Chondrocyte (in vitro differentiated cells): ENCODE measurements at places on chromosomes 2 and 18. TPM values are rescaled to one million over a fixed set of nuclear protein-coding genes. Genes with fewer than 3 reads are reported as not detected.
A peak's percentile ranks its signal among the peaks of the same experiment; 100 is the strongest.

The SALL3 gene
- not detected in 3 replicates for total RNA-seq

The KLHL29 gene
- total RNA-seq: 8.0 to 9.0 TPM (median 8.0 TPM) in 3 replicates

The TTC31 gene
- 17.4 to 25.4 TPM (median 18.1 TPM) in 3 replicates for total RNA-seq

The COBLL1 gene
- total RNA-seq: 37.9 to 43.7 TPM (median 40.2 TPM) in 3 replicates

GRCh38 chr2:263774-264492 lies at the start of gene SH3YL1:
Gene SH3YL1, minus strand, starts transcription at chr2:264032. Its CDS starts 48 bp downstream, at chr2:263984.
- peak within 1 kb of the TSS; percentile 92 for H3K4me3 ChIP-seq
- H3K4me1 ChIP-seq: peaks cover 49% of the 10 kb centered on the region
- peaks cover 8% of the 10 kb centered on the region for H3K36me3 ChIP-seq
- peak within 1 kb of the TSS; percentile 96 for H3K27ac ChIP-seq
- DNase-seq: peak; percentile 87
- H3K27me3 ChIP-seq: no peaks in the 10 kb centered on the region

GRCh38 chr2:101063352-101064124 lies 61.4 kb downstream of the RPL31 start:
- H3K27me3 ChIP-seq: no peaks in the 10 kb centered on the region
- no peak for DNase-seq
- H3K36me3 ChIP-seq: no peaks in the 10 kb centered on the region
- peaks cover 50% of the 10 kb centered on the region for H3K4me1 ChIP-seq
- H3K27ac ChIP-seq: peak overlapping the region; percentile 71
- H3K4me3 ChIP-seq: peak overlapping the region; percentile 7

The TMBIM1 gene
- 69.6 to 100 TPM (median 96.1 TPM) in 3 replicates for total RNA-seq

The PLEK gene
- 0.15 TPM in 1 of 3 replicates, not detected in the others for total RNA-seq

The GRB14 gene
- total RNA-seq: 1.1 to 2.4 TPM (median 1.2 TPM) in 3 replicates

DNA sequence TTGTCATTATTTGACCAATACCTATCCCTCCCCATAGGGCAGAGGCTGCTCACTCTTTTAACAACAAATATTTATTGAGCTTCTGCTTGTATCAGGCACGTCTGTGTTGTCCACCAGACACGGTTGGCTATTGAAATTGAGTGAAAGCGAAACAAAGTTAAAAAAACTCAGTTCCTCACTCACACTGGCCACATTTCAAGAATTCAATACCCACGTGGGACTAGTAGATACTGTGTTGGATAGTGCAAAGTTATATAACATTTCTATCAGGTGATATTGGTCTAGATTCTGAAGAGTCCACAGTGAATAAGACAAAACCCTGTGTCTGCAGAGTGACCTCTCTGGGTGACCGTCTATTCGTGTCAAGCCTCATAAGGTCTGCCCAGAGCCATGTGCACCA lies 43.9 kb upstream of the GALR1 start:
- no peak for DNase-seq
- H3K4me1 ChIP-seq: peaks cover 37% of the 10 kb centered on the region
- H3K4me3 ChIP-seq: no peak overlapping the region
- H3K36me3 ChIP-seq: no peaks in the 10 kb centered on the region
- no peak overlapping the region for H3K27ac ChIP-seq

DNA sequence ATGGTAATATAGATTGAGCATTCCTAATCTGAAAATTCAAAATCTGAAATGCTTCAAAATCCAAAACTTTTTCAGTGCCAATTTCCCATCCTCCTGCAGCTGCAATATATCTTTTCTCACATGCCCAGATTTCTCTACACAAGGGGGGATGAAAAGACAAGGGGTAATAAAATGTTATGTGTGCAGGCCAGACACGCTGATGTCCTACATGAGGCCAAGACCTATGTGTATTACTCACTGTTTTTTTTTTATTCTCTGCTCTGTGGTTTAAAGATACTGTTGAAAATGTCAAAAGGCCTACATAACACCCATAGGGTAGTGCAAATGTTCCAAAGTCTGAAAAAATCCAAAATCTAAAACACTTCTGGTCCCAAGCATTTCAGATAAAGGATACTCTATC lies 41.2 kb upstream of the CWC22 start:
- H3K36me3 ChIP-seq: peaks cover 8% of the 10 kb centered on the region
- peak overlapping the region; percentile 95 for H3K27ac ChIP-seq
- H3K27me3 ChIP-seq: no peaks in the 10 kb centered on the region
- H3K4me1 ChIP-seq: peaks cover 59% of the 10 kb centered on the region

GRCh38 chr18:74654638-74655037 lies 57.0 kb downstream of the ZNF407 start:
- H3K27ac ChIP-seq: no peak overlapping the region
- no peak for DNase-seq
- no peak overlapping the region for H3K4me3 ChIP-seq

DNA sequence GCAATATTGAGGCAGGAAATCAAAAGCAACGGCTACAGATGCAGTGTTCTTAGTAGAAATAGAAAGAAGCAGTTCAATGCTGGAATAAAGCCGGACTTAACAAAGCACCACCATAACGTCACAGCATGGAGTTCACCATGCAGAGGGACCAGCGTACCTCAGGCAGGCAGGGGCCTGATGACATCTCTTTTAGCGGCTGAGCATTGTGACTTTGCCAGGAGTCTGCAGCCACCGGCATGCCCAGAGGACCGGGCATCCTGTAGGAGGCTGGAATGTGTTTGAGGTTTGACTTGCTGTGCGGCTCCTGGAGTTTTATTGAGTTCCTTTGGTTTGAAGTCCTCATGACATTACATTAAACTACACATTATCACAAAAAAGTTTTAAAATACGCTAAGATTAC lies 139.8 kb downstream of the UXS1 start:
- no peak overlapping the region for H3K4me3 ChIP-seq
- no peak overlapping the region for H3K27ac ChIP-seq
- H3K36me3 ChIP-seq: no peaks in the 10 kb centered on the region
- DNase-seq: no peak
- peaks cover 10% of the 10 kb centered on the region for H3K27me3 ChIP-seq

GRCh38 chr2:132564065-132564464 lies 105.9 kb downstream of the LYPD1 start:
- no peak overlapping the region for H3K4me3 ChIP-seq
- peaks cover 9% of the 10 kb centered on the region for H3K27me3 ChIP-seq

GRCh38 chr2:226440127-226440918 lies 359.3 kb downstream of the IRS1 start:
- H3K4me1 ChIP-seq: peaks cover 25% of the 10 kb centered on the region
- DNase-seq: no peak
- no peaks in the 10 kb centered on the region for H3K27me3 ChIP-seq
- H3K4me3 ChIP-seq: no peak overlapping the region
- no peaks in the 10 kb centered on the region for H3K36me3 ChIP-seq
- H3K27ac ChIP-seq: peak overlapping the region; percentile 22

The ASTL gene
- not detected in 3 replicates for total RNA-seq

The NPPC gene
- total RNA-seq: not detected in 3 replicates

- H3K36me3 ChIP-seq: peaks cover 2% of the 10 kb centered on the region
- H3K4me1 ChIP-seq: peaks cover 50% of the 10 kb centered on the region
- no peak for DNase-seq
- H3K4me3 ChIP-seq: no peak overlapping the region
These were observed 3.0 kb downstream of the TTC32 start for GRCh38 chr2:19898592-19899329.

- H3K4me3 ChIP-seq: no peak overlapping the region
- no peaks in the 10 kb centered on the region for H3K27me3 ChIP-seq
- no peak for DNase-seq
These were observed 34.9 kb upstream of the CCNT2 start for GRCh38 chr2:134883552-134884293.

DNA sequence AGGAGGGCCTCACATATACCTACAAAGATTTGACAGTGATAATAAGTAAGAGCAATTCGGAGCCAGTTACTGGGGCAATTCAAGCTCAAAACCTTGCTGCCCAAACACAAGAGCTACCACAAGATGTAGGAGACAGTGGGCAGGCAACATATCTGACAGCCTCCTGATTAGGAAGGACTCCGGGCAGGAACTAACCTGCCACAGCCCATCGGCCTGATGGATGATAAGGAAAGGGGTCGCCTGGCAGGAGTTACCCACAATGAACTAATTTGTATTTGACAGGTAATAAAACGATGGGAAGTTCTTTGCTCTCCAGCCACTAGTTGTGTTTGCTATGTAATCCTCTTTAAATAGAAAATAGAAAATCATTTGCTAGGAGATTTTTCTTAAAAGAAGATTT lies 100.2 kb downstream of the ARHGAP15 start:
- no peak overlapping the region for H3K27ac ChIP-seq
- H3K4me3 ChIP-seq: no peak overlapping the region
- DNase-seq: no peak
- peaks cover 4% of the 10 kb centered on the region for H3K36me3 ChIP-seq

The REG3G gene
- total RNA-seq: not detected in 3 replicates

- no peaks in the 10 kb centered on the region for H3K27me3 ChIP-seq
- no peaks in the 10 kb centered on the region for H3K36me3 ChIP-seq
- H3K4me3 ChIP-seq: no peak overlapping the region
- no peak for DNase-seq
These were observed 84.7 kb upstream of the ST6GAL2 start for GRCh38 chr2:106970471-106971261.

GRCh38 chr2:69964353-69964841 lies 3.0 kb upstream of the ASPRV1 start:
- H3K4me3 ChIP-seq: no peak overlapping the region
- H3K4me1 ChIP-seq: peaks cover 7% of the 10 kb centered on the region
- peaks cover 5% of the 10 kb centered on the region for H3K27me3 ChIP-seq
- no peak for DNase-seq
- no peak overlapping the region for H3K27ac ChIP-seq
- no peaks in the 10 kb centered on the region for H3K36me3 ChIP-seq

- no peak overlapping the region for H3K4me3 ChIP-seq
- H3K4me1 ChIP-seq: peaks cover 61% of the 10 kb centered on the region
- DNase-seq: no peak
- no peaks in the 10 kb centered on the region for H3K27me3 ChIP-seq
- no peak overlapping the region for H3K27ac ChIP-seq
These were observed 3.5 kb downstream of the PTPN2 start for GRCh38 chr18:12880541-12880910.

DNA sequence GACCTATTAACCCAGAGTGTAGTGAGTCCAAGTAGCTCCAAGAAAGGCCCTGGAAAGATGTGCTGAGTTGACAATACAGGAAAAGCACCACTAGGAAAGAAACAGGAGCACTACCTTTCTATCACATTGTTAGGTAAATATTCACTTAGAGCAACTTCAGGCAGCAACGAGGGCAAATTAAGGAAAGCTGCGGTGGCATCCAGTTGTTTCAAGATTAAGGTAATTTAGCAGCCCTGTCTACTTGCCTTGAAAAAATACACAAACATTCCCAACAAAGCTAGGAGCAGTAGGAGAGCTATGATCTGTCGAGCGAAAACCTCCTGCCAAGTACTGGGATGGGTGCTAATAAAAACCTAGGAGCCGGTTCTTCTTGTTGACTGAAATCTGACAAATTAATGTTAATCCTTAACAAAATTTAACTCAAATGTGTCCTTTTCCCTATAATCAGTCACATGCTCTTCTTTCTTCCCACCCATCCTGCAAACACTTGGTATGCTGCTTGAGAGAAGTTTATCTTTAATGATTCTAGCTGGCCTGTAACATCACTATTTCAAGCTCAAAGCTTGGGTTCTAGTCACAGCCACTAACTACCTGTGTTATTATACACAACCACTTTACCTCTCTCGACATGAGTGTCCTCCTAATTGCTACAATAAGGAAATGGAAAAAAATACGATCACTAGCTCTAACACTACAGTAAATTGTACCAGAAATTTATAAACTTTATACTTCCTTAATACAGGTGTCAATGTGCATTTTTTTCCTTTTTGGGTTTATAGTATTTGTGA lies 2.0 kb downstream of the ACAA2 start:
- DNase-seq: no peak
- H3K27me3 ChIP-seq: no peaks in the 10 kb centered on the region
- peaks cover 32% of the 10 kb centered on the region for H3K4me1 ChIP-seq

The UGT1A5 gene
- total RNA-seq: not detected in 3 replicates

DNA sequence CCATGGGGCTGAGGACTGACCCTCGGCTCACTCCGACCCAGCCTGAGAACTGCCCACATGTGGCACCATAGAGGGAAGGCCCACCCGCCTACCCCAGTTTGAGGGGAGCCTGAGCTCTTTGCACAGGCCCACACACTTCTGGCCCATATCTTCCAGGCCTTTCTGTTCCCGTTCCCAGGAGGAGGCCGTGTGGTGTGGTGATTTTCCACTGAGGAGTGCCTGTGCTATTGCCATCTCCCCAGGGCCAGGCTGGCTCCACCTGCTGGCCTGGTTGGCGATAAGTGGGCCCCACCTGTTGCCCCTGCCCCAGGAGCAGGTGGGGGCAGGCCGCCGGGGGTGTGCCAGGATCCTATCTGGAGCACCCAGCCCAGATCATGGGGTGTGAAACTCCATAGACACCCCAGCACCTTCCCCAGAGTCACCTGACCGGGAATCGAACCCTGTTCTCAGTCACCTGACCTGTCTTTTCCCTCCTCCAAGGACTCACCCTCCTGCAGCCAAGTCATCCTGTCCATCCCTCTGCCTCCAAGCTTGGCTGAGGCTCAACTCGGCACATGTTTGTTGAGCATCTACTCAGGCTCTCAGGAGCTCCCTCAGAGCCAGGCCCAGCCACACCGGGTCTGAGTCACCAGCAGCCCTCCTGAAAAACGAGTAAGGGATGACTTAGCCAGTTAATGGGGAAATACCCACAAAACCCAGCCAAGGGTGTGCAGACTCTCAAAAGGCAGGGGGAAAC lies 120.1 kb downstream of the CYP26B1 start:
- peak; percentile 78 for DNase-seq
- no peak overlapping the region for H3K27ac ChIP-seq
- H3K4me3 ChIP-seq: no peak overlapping the region

The POMC gene
- not detected in 3 replicates for total RNA-seq

- no peaks in the 10 kb centered on the region for H3K36me3 ChIP-seq
- no peak for DNase-seq
- H3K4me3 ChIP-seq: no peak overlapping the region
These were observed 55.4 kb upstream of the RMP24 start for GRCh38 chr18:35917043-35917442.

- DNase-seq: no peak
- H3K4me1 ChIP-seq: peaks cover 9% of the 10 kb centered on the region
- no peak overlapping the region for H3K27ac ChIP-seq
- no peak overlapping the region for H3K4me3 ChIP-seq
- peaks cover 69% of the 10 kb centered on the region for H3K27me3 ChIP-seq
These were observed 6.7 kb upstream of the ONECUT2 start for GRCh38 chr18:57428221-57429150.

The DNER gene
- not detected in 3 replicates for total RNA-seq

DNA sequence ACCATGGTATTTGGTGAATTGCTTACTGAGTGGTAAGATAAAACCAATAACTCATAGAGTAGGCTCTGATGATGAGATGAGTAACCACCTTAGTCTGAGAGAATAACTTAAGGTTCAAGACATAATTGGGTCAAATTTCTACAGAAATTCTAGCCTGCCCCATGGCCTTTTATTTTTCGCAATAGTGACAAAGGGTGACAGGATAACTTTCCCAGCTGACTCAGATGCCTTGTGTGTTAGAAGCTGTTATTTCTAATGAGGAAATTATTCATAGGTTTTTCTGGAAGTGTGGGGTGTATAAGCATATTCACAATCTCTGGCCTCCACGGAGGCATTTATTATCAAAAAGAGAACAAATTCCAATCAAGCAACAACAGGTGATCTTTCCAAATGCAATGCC lies 159.0 kb downstream of the NUP35 start:
- peaks cover 5% of the 10 kb centered on the region for H3K27me3 ChIP-seq
- H3K36me3 ChIP-seq: no peaks in the 10 kb centered on the region
- H3K4me3 ChIP-seq: no peak overlapping the region
- no peak for DNase-seq

GRCh38 chr2:44804406-44805265 lies 136.9 kb upstream of the SIX3 start:
- H3K4me1 ChIP-seq: peaks cover 10% of the 10 kb centered on the region
- H3K4me3 ChIP-seq: no peak overlapping the region
- peaks cover 88% of the 10 kb centered on the region for H3K27me3 ChIP-seq
- DNase-seq: no peak

The AQP12B gene
- not detected in 3 replicates for total RNA-seq

The GPR39 gene
- 0.20 to 0.31 TPM in 2 of 3 replicates, not detected in the other for total RNA-seq

The ACTR3 gene
- 302 to 437 TPM (median 434 TPM) in 3 replicates for total RNA-seq
